Islet precursor cell (in vitro differentiated cells): ENCODE measurements at places on chromosomes 4 and X.

DNA sequence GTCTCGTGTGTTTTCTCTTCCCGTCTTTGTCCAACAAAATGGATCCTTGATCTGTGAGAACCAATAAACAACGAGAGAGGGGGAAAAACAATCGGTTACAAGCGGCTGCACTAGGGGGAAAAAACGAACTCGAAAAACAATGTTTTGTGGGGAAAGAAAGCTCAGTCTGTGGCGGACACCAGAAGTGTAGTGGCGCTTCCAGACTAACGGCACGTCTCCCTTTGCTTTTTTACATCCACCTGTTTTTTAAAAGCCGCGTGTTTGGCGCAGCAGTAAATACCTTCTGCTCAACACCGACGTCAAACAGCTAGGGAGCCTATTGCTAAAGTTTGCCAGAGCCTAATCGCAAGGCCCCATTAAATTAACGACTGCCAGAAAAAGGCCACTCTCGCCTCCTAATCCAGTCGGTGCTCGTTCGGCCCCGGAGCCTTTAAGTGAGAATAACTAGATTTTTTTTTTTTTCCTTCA is 3.3 kb downstream of the NKX6-1 start:
- DNase-seq: no peak

GRCh38 chr4:79996851-79997250 is 76.2 kb downstream of the ANTXR2 start:
- DNase-seq: no peak

DNA sequence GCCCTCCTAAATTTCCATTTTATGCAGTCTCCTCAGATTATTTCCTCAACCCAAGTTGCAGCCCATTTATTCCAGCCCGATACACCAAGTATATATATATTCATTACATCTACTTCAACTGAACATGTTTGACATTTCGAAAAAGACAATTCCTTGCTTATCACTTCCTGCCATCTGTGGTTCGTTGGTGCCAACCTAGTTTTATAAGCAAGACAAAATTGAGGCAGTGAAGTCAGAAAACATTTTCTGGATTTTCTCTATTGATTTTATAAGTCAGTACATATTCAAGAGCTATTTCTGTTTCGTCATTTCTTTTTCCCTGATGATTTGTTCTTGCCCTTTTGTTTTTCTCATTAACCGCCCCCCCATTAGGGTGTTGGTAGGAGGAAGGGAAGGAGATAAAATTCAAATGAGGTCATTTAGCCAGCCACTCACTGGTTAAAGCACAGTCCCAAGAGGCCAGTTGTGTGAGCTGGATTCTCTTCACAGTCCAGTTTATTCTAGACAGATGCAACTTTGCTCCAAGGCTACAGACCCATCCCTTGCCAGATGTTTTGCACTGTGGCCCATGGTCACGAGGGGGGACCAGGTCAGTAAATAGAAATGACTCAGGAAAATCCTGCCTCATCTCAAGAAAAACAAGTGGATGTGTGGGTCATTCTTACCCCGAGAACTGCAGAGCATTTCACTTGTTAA is 20.3 kb upstream of the VEGFD start:
- DNase-seq: no peak

DNA sequence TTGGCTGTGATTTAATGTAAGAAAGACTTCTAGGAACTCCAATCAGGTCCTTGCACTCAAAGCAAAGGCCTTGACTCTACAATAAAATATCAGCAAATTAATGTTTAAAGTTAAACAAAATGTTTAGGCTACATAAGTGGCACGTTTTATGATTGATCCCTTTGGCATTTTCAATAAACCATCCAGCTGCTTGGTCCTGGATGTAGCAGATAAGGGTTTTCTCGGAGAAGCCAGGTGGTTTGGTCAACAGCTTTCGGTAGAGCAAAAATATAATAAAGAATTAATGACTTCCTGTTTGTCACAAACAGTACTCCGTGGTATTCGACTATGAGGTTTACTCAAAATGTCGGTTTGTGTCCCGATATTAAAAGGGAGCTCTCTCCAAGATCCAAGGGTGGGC is 95.8 kb downstream of the GEMIN8 start:
- no peak for DNase-seq

GRCh38 chr4:79673898-79674297 is 265.9 kb upstream of the GK2 start:
- no peak for DNase-seq

- no peak for DNase-seq
Observed at GRCh38 chr4:112290341-112290740, 4.6 kb upstream of the TIFA start.

DNA sequence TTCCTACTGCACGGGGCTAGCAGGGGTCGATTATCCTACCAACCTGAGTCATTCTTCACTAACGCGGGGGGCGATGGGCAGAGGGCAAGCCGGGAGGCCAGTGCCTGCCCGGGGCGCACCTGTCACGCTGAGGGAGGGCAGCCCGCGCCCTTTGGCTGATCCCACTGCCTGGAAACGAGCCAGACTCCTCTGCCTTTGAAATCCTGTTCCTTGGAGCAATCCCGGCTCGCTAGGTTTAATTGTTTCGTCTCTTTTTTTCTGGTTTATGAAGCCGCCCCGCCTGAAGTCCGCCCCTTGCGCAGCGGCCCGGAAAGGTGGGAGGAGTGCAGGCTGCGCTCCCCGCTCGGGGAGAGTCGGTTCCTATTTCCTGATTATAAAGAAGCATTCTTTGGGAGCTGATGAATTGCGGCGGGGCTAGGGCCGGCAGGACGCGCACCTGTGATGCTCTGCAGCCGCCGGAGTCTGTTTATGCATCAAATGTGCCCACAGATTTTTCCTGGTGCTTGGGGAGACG is 484.2 kb downstream of the BCOR start:
- DNase-seq: peak; percentile 76

DNA sequence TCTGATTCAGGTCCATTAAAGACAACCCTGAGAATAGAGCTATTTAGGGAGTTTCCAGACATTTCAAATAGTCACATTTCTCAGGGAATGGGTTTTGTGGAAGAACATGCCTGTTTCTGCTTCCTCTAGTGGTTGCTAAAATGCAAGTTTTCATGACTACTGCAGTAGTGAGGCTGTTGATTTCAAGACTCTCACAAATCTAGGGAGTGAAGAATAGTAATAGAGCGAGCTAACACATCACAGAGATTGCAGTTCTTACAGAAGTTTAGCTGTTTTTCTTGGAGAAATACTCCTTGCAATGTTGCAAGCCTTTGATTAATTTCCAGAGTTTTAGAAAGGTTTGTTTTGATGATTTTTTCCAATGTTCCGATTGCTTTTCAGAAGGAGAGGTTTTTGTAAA is 610.2 kb upstream of the HTR2C start:
- no peak for DNase-seq

DNA sequence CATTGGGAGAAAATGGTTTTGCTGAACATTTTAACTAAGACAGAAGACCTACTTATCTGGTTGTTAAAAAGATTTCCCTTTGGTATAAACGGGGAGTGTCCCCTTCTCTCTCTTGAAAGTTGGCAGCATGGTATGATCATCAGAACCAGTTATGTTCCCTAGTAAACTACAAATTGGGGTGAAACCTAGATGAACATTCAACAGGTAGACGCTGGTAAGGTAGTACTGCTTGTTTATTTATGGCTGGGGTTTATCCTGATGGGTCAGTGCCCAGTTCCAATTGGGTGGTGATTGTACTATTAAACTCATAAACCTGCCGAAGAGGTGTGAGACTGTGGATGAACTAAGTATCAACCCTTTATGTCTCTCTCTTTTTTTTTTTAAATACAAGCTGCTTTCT is 100.5 kb downstream of the MBNL3 start:
- no peak for DNase-seq
